ENCODE measurements at places on chromosomes 13 and 19.

- no peak for DNase-seq
- peaks cover 2% of the 10 kb centered on the region for H3K4me1 ChIP-seq
- no peak overlapping the region for H3K4me3 ChIP-seq
- H3K27ac ChIP-seq = no peak overlapping the region
- H3K36me3 ChIP-seq = no peaks in the 10 kb centered on the region
Observed at GRCh38 chr19:15641901-15642491, 1.3 kb downstream of the CYP4F3 start.

DNA sequence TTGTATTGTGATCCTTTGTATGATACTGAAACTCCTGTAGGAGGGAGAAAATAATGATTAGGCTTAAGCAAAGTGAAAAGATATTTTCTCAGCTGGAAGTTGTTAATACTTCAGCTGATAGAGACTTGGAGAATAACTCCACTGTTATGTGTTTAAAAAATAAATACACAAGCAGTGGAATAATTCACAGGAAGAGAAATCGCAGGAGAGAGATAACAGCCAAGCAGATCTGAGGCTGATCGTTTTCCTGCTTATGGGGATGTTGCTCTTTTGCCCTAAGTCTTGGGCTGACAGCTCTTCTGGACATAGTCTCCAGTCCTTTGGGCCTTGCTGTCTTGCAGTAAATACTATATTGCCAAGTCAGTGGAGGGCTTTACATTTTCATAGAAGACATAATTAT is 93.3 kb downstream of the OLFM4 start:
- H3K4me3 ChIP-seq = no peak overlapping the region
- no peaks in the 10 kb centered on the region for H3K36me3 ChIP-seq
- no peak for DNase-seq
- H3K27me3 ChIP-seq = peaks cover 4% of the 10 kb centered on the region
- no peaks in the 10 kb centered on the region for H3K4me1 ChIP-seq
- H3K27ac ChIP-seq = no peak overlapping the region

DNA sequence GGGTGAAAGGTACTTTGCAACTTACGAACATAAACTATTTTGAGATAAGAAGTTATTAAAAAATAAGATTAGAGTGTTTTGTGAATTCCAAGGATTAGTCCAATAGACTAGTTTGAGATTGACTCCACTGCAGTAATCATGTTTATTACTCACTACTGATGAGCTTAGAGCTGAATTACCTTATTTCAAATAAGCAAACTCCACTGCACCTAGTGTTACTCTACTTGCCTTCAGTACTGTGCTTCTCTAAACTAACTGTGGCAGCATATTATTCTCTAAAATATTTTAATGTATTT is 111.7 kb downstream of the MIPEP start:
- H3K4me1 ChIP-seq = peaks cover 16% of the 10 kb centered on the region
- H3K27me3 ChIP-seq = no peaks in the 10 kb centered on the region
- DNase-seq = no peak
- no peak overlapping the region for H3K4me3 ChIP-seq
- peaks cover 10% of the 10 kb centered on the region for H3K36me3 ChIP-seq
- no peak overlapping the region for H3K27ac ChIP-seq

GRCh38 chr13:42526276-42526675 is 47.7 kb upstream of the TNFSF11 start:
- no peak overlapping the region for H3K27ac ChIP-seq
- no peak overlapping the region for H3K4me3 ChIP-seq
- no peaks in the 10 kb centered on the region for H3K36me3 ChIP-seq
- no peak for DNase-seq
- no peaks in the 10 kb centered on the region for H3K27me3 ChIP-seq

DNA sequence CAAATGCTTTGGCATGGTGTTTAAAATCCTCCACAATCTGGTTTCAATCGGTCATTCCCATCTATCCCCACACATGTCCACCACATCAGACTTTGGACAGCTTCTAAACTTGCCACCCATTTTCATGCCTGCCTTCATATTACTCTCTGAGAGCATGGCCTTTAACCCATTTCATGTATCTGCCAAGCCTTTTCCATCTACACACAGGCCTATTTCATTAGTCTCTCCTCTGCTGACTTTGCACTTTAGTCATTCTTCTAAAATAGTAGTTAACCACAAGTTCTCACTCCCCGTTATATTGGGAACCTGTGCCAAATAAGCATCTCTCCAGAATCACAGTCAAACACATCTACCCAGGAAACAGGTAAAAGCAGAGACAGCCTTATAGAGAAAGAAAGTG is 142.2 kb downstream of the MZT1 start:
- H3K27me3 ChIP-seq = peaks cover 10% of the 10 kb centered on the region
- H3K27ac ChIP-seq = no peak overlapping the region
- no peak for DNase-seq
- H3K36me3 ChIP-seq = no peaks in the 10 kb centered on the region
- H3K4me3 ChIP-seq = no peak overlapping the region
- H3K4me1 ChIP-seq = no peaks in the 10 kb centered on the region

DNA sequence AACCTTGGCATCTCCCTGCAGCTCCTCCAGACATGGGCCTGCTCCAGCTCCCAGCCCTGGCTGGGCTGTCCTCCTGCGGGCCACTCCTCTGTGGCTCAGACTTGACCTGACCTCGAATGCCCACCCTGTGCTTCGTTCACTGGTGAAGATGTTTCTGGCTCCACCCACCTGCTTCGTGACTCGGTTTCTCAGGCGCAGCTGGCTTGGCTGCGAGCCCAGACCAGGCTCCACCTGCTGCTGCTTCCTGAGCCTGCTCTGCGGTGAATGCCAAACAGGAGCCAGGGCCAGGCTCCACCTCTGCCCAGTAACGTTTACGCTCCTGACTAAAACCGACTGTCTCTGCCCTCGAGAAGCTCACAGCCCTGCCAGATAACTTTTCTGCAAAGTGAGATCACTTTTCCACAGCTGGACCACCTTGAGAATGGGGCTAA is 8.9 kb upstream of the RSPH6A start:
- no peak for DNase-seq
- no peak overlapping the region for H3K4me3 ChIP-seq
- no peak overlapping the region for H3K27ac ChIP-seq
- no peaks in the 10 kb centered on the region for H3K27me3 ChIP-seq
- peaks cover 40% of the 10 kb centered on the region for H3K36me3 ChIP-seq
- no peaks in the 10 kb centered on the region for H3K4me1 ChIP-seq

- no peaks in the 10 kb centered on the region for H3K27me3 ChIP-seq
- no peaks in the 10 kb centered on the region for H3K36me3 ChIP-seq
- H3K4me1 ChIP-seq = peaks cover 52% of the 10 kb centered on the region
- H3K27ac ChIP-seq = no peak overlapping the region
Observed at GRCh38 chr19:7007859-7008258, 13.4 kb downstream of the MBD3L2B start.

DNA sequence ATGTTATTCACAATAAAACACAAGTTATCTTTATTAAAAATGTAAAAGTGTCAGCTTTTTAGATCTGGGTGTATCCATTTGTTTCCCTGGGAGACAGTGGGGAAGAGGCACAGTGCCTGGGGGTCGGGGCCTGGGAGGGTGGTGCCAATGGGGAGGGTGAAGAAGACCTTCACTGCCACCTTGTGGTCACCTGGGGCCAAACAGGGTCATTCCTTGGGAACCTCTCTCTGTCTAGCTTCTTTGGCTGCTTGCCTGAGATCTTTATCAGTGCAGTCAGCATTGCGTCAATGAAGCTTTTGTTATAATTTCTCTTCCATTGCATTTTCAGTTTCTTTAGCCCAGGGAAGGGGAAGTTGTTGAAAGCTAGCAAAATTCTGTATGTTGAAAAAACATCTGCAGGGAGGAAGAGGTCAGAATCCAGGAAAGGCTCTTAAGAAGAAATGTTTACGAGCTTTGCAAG is 39.1 kb downstream of the PCDH8 start:
- H3K4me1 ChIP-seq = peaks cover 4% of the 10 kb centered on the region
- H3K27ac ChIP-seq = no peak overlapping the region
- H3K27me3 ChIP-seq = peaks cover 18% of the 10 kb centered on the region
- H3K36me3 ChIP-seq = no peaks in the 10 kb centered on the region
- peak; percentile 74 for DNase-seq

- H3K27ac ChIP-seq = no peak overlapping the region
- H3K27me3 ChIP-seq = no peaks in the 10 kb centered on the region
- peaks cover 2% of the 10 kb centered on the region for H3K36me3 ChIP-seq
- no peak overlapping the region for H3K4me3 ChIP-seq
Observed at GRCh38 chr13:113554333-113554700, 30.2 kb upstream of the TFDP1 start.

- H3K27ac ChIP-seq = peak overlapping the region; percentile 72
- H3K27me3 ChIP-seq = no peaks in the 10 kb centered on the region
- no peak overlapping the region for H3K4me3 ChIP-seq
- peak; percentile 51 for DNase-seq
- peaks cover 69% of the 10 kb centered on the region for H3K36me3 ChIP-seq
- H3K4me1 ChIP-seq = peaks cover 19% of the 10 kb centered on the region
Observed at GRCh38 chr13:110676595-110677587, 29.0 kb downstream of the CARS2 start.

DNA sequence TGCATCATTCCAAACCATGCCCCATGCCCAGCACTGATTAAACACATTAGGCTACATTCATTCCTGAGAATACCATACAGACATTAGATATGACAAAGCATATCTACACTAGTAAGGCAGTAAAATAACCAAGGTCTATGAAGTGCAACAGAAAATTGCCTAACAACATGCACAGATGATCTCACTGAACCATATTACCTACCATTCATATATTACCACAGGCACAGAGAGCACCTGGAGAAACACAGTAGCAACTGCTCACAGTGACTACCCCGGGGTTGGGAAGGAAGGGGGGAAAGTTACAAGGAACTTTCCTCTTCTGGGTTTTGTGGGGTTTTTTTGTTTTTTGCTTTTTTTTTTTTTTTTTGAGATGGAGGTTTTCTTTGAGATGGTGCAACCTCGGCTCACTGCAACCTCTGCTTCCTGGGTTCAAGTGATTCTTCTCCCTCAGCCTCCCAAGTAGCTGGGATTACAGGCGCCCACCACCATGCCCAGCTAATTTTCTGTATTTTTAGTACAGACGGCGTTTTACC is 669.6 kb downstream of the UQCRFS1 start:
- DNase-seq = no peak
- no peak overlapping the region for H3K4me3 ChIP-seq
- no peak overlapping the region for H3K27ac ChIP-seq
- H3K36me3 ChIP-seq = no peaks in the 10 kb centered on the region
- no peaks in the 10 kb centered on the region for H3K4me1 ChIP-seq

DNA sequence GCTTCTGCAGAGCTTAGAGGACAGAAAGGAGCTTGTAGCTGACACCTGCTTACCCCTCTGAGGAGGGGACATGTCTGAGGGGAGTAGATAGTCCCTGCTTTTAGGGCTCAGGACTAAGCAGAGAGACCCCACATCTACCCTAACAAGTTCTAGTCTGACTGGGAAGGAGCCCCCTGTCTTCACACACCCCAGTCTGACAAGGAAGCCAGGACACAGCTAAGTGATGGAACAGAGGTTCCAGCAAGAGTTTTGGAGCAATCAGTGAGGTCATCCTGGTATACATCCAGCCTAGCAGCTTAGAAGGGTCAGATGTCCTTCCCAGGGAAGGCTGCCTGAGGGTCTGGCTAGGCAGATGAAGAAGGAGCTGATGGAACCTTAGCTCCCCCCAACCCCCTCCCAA is 15.0 kb downstream of the PAF1 start:
- H3K4me3 ChIP-seq = no peak overlapping the region
- no peaks in the 10 kb centered on the region for H3K4me1 ChIP-seq
- no peak overlapping the region for H3K27ac ChIP-seq
- no peaks in the 10 kb centered on the region for H3K27me3 ChIP-seq

- H3K4me3 ChIP-seq = no peak overlapping the region
- DNase-seq = no peak
- H3K27me3 ChIP-seq = no peaks in the 10 kb centered on the region
- H3K36me3 ChIP-seq = no peaks in the 10 kb centered on the region
- H3K4me1 ChIP-seq = peaks cover 2% of the 10 kb centered on the region
Observed at GRCh38 chr19:9878511-9879196, 43.5 kb downstream of the PIN1 start.

- H3K27me3 ChIP-seq = no peaks in the 10 kb centered on the region
- H3K27ac ChIP-seq = peak within 1 kb of the TSS; percentile 51
- peaks cover 33% of the 10 kb centered on the region for H3K4me1 ChIP-seq
- peak; percentile 49 for DNase-seq
- H3K36me3 ChIP-seq = no peaks in the 10 kb centered on the region
Observed at GRCh38 chr19:12774588-12775555, at the start of gene HOOK2. TSS of gene HOOK2 (minus strand) at chr19:12775552. CDS start at chr19:12775449, 103 bp downstream.

Measured in activated CD4-positive, alpha-beta T cell treated with anti-CD3 and anti-CD28 coated beads for 36 hours (primary cell).